Occipital lobe (tissue), 3 donors: ENCODE measurements at places on chromosomes 2 and 18. TPM values are rescaled to one million over a fixed set of nuclear protein-coding genes. Genes with fewer than 3 reads are reported as not detected.
A peak's percentile ranks its signal among the peaks of the same experiment; 100 is the strongest.

GRCh38 chr2:66573416-66573815, 138.5 kb downstream of the MEIS1 start:
- DNase-seq = no peak

DNA sequence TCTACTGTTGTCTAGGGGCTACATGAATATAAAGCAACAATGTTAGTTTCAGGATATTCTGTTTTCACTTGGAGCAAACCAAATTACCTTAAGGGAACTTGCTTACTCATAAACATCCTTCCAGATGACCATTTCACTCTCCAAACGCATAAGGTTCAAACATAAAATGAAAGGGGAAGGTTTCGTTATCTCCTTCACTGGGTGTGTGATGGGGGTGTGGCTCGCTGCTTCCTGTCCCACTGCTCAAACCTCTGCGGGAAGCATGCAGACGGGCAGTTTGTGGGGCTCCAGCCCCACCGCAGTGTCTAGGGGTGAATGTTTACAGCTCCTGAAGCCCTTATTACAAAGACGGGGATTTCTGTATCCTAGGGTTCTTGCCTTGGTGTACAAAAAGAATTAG, 1310.9 kb upstream of the TMEFF2 start:
- DNase-seq = no peak

Gene GAD1
- total RNA-seq = 58.2 TPM

Gene PPM1B
- total RNA-seq = 64.7 TPM

DNA sequence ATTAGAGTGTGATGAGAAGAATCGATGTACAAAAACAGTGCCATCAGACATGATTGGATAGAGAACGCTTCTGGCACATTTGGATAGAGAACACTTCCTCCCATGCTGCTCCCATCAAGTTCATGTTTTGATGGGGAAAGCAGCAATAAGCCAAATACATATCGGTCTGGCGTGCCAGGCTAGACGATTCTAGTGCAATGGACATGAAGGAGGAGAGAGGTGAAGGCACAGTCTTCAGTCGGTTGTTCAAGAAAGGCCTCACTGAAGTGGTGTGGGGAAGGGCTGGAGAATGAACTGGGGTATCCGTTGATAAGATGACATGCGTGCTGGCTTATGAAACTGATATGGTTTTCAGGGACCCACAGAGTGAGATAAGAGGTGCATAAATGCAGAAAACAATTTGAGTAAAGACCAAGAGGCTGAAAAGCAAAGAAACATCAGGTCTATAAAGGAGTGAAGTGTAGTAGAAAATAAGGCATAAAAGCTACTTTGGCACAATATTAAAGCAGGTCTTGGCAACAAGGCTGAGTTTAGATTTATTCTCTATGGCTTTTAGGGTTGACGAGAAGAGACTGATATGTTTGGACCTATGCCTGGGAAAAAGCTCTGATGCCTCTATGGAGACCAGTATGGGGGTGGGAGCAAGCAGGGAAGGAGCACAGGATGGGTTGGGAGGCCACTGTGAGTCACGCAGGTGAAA, 117.6 kb upstream of the PIEZO2 start:
- DNase-seq = no peak

- DNase-seq = no peak
These were observed 7.2 kb upstream of the USP34 start for GRCh38 chr2:61478086-61478485.

- no peak for DNase-seq
These were observed 63.4 kb downstream of the BMP10 start for GRCh38 chr2:68807821-68808266.

GRCh38 chr2:189285349-189285748, 105.8 kb upstream of the COL5A2 start:
- DNase-seq = no peak

GRCh38 chr2:48738806-48739205, 16.7 kb downstream of the LHCGR start:
- DNase-seq = no peak

Gene FNDC4
- total RNA-seq = 41.3 TPM

GRCh38 chr2:132496555-132496954, 80.0 kb downstream of the GPR39 start:
- no peak for DNase-seq

GRCh38 chr2:62263076-62263715, 67.3 kb downstream of the B3GNT2 start:
- no peak for DNase-seq

Gene TMEM200C
- 16.4 TPM for total RNA-seq

GRCh38 chr2:43105586-43106558, 120.5 kb downstream of the ZFP36L2 start:
- no peak for DNase-seq

DNA sequence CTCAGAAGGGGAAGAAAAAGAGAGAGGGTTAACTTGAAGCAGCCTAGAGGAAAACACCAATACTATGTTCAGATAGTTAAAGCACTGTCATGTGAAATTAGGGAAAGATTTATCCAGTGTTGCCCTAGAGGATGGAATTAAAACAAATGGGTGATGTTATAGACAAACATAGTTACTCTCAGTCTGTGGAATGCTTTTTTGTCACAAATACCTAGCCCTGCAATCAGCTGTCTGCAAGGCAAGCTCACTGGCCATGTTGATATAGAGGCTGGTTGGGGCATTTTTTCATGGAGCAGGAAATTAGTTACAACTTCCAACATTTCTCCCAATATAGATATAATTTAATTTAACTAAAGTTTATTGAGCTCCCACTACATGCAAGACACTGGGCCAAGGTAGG, 8.4 kb upstream of the RAB10 start:
- no peak for DNase-seq

- no peak for DNase-seq
These were observed 6.9 kb downstream of the UGT1A10 start for GRCh38 chr2:233643128-233643527.

GRCh38 chr2:62801814-62802523, 96.5 kb downstream of the EHBP1 start:
- no peak for DNase-seq

Gene ERBB4
- 127 TPM for total RNA-seq

- DNase-seq = no peak
These were observed 56.8 kb downstream of the KIAA2012 start for GRCh38 chr2:202129841-202130240.

DNA sequence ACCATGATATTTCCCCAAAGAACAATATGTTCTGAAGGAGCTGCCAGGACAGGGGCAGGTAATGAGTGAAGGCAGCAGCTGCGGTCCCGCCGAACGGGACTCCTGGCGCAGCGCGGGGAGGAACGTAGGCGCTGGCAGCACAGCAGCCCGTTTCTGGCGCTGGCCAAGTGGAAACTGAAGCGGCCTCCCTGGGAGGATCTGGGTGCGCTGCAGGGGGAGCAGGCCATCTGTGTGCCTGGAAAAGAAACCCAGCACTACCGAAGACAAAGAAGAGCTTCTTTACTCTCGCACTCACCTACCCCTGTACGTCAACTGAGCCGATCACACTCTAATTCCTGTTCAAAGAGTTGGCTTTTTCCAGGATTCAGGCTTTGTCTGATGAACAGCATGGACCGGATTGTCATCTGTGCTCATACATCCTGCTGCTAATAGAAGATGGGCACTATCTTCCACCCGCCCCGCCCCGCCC, 11.8 kb downstream of the G6PC2 start:
- DNase-seq = peak; percentile 68

Gene KIAA2012
- 0.47 TPM for total RNA-seq

DNA sequence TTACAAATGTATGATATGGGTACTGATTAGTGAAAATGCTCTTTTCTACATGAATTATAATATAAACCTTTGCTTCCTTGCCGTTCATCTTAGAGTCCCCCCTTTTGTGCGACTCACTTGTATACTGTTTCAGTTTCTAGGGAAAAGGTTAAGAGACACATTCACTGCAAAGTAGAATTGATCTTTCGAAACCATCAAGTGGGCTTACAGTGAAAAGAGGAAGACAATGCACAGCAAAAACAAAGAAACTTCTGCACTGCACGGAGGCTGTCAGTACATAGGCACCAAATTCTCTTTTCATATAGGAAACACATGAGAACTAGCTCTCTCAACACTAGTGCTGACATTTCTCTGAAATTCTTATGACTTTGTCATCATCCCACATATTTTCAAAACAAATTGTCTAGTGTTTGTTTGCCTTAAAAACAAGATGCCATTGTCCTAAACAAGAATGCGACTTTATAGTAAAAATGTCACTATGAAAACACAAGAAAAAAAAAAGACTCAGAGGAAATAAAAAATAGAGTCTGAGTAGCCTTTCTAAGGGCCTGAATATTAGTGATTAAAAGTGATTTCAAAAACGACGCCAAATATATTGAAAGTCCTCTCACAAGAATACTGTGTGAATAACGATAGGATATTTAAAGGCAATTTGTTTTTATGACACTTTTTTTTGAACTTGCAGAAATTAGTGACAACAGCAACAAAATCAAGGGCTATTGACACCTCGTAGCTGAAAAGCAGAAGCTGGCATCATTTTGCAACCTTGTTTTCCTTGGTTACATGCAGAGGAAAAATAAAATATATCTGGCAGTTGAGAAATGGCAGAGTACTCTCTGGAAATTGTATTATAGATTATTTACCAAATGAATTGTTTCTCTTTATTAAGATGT, 827.0 kb downstream of the BCL11A start:
- no peak for DNase-seq

GRCh38 chr2:168439536-168439935, 16.5 kb upstream of the CERS6 start:
- DNase-seq = no peak
